ENCODE measurements at places on chromosomes 4 and X.

DNA sequence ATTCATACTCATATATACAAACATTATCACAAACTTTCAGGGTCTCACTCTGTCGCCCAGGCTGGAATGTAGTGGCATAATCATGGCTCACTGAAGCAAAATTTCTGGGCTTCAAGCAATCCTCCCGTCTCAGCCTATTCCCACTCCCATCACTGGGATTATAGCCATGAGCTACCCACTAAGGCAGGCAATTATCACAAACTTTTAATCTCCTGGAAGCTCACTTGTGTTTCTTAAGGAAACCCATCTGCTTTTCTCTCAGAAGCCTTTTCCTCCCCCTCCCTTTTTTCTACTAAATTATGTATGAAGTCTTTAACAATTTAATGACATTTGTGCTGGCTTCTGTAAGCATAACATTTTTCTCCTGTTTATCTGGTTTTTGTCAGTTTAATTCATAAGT lies 170.5 kb downstream of the AREG start:
- DNase-seq: no peak

DNA sequence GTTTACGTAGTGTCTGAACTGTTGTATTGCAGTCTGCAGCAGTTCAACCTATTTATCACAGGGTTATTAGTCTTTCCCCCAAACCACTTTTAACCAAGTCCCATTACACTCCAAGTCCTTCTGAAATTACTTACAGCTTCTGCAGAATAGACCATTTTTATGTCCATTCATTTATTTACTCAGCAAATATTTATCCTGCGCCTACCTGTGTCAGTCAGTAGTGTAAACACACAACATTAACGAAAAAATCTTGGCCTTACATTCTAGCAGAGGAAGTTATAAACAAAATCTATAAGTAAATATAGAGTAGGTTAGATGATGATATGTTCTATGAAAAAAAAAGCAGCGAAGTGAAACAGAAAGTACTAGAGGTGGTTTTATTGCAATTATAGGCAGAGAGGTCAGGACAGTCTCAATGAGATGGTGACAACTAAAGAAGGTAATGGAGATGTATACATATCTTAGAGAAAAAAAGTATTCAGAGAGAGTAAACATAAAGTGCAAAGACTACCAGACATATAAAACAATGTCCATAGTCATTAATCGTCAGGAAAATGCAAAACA lies 534.7 kb downstream of the KCNIP4 start:
- DNase-seq: no peak

DNA sequence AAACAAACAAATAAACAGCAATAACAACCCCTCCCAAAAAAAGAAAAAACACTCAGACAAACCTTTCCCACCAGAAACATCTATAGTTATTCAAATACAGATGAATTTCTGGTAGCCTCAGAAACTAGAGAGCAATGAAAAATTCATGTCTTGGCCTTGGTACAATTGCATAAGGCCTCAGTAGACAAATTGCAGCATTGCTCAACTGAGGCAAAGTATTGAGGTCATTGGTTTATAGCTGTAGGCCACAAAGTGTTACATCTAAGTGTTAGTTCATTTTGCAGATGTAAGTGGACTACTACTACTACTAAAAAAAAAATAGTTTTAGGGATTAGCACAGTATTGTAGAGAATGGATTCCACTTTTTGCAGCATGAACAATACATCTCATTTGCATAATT lies 2268.3 kb downstream of the ARAP2 start:
- DNase-seq: no peak

DNA sequence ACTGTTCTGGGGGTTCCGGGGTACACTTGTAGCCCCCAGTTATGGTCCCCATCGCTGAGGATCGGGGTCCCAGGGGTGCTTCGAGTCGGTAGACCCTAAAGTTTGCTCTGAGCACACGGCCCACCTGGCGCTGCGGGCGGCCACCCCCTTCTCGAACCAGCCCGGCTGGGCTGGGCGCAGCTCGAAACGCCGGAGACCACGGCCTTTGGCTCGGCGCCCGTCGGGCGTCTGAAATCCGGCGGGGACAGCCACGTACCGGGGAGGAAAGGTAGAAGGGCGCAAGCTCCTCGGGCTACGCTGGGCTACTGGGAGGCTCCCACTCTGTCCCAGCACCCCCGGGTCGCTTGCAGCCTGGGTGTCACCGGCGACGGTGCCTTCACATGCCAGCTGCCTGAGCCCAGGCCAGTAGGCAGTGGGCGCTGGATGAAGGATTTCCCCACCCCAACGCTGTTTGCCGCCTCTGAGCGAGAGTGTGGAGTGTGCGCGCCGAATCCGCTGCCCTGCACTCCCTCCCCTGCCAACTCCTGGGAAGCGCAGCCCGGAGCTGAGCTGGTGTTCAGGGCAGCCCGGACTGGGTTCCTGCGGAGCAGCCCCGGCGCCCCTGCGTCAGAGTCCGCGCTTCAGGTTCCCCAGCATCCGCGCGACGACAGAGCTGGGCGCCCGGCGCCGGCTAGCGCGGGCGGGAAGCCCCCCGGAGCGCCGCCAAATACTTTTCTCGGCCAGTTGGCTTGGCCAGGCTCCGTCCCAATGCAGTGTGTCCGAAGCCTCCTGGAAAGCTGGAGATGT lies 637 bp downstream of the MAMLD1 start:
- DNase-seq: peak; percentile 36

DNA sequence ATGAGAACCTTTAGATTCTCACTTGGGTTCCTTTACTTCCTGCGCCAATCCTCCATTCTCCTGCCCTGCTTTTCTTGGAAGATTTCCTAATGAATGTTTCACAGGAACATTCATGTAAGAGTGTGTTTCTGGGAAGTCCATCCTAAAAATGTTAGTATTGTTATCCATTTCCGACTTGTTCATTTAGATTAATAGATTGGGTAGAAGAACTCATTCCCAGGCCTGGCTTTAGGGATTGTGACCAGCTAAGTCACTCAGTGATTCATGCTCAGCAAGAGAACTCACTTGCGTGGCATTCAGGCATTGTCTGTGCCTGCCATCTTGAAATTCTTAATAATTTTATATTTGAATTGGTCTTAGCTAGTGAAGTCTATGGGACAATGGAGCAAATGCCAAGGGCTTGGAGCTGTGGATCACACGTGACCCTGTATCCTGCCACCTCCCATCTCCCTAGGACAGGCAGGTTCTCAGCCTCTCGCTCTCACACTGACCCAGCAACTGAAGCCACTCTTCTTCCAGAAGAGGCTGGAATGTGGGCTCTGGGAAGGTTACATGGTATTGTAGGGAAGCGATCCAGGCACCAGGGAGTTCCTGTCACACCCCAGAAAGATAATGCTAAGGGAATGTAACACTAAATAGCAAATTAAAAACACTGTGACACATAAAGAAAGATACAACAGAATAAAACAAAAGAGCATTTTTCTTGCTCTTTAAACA lies 562.1 kb downstream of the TMA16 start:
- DNase-seq: no peak

- no peak for DNase-seq
Observed at GRCh38 chr4:183544109-183544508, 39.3 kb downstream of the ING2 start.

DNA sequence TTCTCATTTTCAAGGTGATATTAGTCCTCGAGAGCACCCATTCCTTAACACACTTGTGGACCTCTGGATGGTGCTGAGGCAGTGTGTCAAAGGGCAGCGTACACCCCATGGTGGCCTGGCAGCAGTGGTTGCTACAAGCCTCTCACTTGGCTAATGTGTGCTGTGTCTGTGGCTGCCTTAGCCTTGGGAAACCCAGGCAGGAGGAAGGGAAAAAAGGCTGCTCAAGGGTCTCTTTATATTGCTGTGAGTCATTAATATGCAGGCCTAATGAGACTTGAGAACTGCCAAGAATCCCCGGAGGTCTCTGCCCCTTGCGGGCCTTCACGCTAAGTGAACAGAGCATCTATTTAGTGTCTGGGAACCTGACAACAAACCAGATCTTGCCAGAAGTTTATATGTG lies 7.0 kb downstream of the PCDH10 start:
- DNase-seq: no peak

GRCh38 chrX:108223585-108223984 lies 132.0 kb downstream of the ATG4A start:
- DNase-seq: no peak

DNA sequence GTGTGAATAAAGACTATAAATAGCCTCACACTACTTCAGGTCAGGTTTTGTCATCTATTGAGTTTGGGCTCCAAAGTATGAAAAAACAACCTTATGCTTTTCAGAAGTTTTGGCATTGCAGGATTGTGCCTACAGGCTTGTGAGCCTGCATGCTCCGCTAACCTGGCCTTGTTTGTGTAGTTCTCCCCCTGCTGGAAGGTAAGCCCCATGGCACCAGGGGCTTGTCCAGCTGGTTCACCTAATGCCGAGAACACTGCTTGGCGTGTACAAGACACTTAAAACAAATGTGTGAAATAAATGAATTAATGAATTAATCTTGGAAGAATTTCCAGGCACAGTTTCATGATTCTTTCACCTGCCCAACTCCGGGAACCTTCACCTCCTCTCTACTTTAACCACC lies 1.8 kb upstream of the HSD17B10 start:
- DNase-seq: peak; percentile 68

DNA sequence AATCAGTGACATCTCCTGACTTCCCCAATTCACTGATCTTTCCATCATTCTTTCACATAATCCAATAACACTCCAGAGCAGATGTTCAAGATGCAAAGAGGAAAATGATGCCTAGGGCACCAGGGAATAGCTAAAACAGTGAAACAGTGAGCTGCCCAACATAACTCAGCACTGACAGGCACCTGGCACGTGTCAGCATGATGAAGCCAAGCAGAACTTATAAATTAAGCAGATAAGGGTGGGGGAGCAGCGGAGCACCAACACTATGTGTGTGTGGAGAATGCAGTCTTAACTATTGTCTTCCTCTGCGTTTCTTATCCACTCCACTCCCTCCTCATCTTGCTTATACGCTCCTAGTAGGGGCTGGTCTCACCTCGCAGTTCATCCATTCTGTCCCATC lies 89.4 kb downstream of the AMMECR1 start:
- no peak for DNase-seq

- no peak for DNase-seq
Observed at GRCh38 chr4:98338761-98339438, 77.7 kb downstream of the RAP1GDS1 start.

GRCh38 chr4:5711479-5712184 lies 631 bp downstream of the EVC start:
- no peak for DNase-seq

DNA sequence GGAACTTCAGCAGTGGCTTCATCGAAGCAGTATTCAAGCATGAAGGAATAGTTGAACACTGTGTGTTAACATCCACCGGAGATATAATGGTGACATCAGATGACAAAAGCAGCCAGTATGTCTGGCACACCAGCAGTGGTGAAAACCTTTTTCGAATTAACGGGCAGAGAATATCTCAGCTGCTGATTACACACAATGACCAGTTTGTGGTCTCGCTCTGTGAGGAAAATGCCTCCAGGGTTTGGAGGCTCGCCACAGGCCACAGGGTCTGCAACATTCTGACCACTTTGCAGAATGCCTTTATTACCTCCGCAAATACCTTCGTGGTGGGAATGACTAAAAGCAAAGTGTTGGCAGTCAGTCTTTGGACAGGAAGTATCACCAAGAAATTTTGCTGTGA lies 201.5 kb downstream of the NWD2 start:
- DNase-seq: no peak

- no peak for DNase-seq
Observed at GRCh38 chr4:28004520-28004919, 1143.9 kb downstream of the STIM2 start.

DNA sequence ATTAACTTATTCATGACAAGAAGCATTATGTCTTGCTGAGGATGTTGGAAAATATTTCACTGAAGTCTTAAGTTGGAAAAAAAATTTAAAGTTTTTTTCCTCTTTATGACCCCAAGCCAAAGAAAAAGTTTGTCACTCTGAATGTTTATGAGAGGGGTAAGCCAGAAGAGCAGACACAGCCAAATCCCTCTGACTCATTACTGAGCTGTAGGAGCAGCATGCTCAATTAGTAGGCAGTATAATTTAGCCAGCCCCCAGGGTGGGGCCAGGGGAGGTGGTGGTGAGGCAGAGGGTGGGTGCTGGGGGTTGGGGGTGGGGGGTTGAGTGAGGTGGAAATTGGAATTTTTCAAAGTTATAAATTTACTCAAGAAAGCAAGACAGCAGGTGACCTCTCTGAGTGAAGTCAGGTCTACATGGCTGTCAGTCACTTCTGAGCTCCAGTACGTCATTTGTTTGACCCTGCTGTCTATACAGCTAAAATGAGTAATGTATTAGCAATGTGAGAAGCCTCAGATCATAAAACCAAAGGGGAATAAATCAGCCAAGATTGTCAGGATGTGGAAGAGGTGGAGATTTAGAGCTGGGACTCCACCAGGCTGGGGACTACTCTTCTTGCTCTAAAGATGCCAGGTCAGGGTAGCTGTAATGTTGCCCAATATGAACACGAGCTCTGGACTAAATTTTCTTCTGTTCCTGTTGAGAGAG lies 98.8 kb upstream of the NDP start:
- DNase-seq: no peak

DNA sequence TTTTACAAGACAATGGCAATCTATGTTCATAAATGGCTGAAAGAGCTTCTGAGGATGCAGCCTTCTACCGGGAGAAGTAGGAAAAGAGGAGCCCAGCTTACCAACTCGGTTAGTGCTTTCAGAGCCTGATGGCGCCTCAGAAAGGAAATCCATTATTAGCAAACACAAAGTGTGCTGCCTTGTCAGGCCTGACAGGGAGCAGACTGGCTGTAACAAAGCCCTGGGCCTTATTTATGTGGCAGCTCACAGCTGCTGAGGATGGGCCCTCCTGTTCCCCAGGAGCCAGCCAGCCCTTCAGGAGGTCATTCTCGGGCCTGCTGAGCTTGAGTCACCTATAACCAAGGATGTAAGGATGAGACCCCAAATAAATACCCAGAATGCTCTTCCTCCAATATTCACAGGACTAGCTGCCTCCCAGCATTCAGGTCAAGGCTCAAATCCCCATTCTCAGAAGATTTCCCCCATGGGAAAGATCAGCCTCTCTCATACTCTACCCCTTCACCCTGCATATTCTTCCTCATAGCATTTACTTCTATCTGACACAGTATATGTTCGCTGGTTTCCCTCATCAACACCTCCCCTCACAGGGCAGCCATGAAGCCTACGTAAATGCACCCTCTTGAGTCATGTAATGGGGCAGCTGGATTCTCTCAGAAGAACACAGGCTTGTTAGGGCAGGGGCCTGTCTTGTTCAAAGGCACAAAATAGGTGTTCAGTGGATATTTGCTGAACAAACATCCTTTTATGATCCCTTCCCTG lies 227.0 kb upstream of the RASGEF1B start:
- no peak for DNase-seq

Measured in activated naive CD4-positive, alpha-beta T cell treated with anti-CD3 and anti-CD28 coated beads, Interleukin-2, amount 10 ng/mL, durations not matched to agents 7 days and 5 days (primary cell).